ENCODE measurements at places on chromosomes 5 and 9.

- no peak for DNase-seq
Measured at GRCh38 chr5:180331647-180331950, 21.5 kb downstream of the GFPT2 start.

GRCh38 chr9:128927731-128928411 is 7.1 kb downstream of the PHYHD1 start:
- DNase-seq = peak; percentile 66

DNA sequence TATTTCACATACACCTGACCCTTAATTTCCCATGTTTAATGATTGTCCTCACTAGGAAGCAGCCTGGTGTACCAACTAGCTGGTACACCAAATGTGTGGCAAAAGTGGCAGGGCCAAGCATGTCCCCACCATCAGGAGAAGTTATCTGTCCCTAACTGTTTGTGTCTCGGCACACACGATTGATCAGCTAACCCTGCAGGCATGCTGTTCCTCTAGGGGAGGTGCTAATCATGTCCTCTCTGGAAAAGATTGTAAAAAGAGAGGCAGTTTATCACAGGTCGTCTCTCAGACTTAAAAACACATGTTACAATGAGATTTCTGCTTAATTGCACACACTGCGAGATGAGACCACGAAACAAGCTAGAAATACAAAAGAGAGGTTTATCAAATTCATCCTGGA is 342.7 kb downstream of the DIRAS2 start:
- no peak for DNase-seq

GRCh38 chr5:136249678-136250266 is 56.8 kb upstream of the SMIM32 start:
- DNase-seq = peak; percentile 32

GRCh38 chr9:6538666-6539071 is 106.9 kb downstream of the GLDC start:
- no peak for DNase-seq
